ENCODE measurements at places on chromosomes 2 and 18.

DNA sequence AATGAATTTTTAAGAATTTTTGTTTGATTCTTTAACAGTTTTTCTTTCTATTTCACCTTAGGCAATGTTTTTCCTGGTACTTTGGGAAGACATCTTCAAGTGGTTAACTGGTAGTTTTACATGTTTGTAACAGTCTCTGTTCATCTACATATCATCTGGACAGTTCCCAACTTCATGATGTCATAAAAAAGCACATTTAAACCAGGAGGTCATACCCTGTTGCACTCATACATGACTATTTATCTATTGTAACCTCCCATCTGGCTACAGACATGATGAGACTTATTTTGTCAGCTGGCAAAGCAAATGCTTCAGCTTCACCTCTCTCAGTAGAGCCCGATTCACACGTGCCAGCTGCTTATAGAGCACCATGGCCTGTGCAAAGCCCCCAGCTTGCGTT is 99.8 kb upstream of the YPEL5 start:
- DNase-seq = no peak

- DNase-seq = no peak
These were observed 69.5 kb downstream of the GPD2 start for GRCh38 chr2:156505696-156506095.

DNA sequence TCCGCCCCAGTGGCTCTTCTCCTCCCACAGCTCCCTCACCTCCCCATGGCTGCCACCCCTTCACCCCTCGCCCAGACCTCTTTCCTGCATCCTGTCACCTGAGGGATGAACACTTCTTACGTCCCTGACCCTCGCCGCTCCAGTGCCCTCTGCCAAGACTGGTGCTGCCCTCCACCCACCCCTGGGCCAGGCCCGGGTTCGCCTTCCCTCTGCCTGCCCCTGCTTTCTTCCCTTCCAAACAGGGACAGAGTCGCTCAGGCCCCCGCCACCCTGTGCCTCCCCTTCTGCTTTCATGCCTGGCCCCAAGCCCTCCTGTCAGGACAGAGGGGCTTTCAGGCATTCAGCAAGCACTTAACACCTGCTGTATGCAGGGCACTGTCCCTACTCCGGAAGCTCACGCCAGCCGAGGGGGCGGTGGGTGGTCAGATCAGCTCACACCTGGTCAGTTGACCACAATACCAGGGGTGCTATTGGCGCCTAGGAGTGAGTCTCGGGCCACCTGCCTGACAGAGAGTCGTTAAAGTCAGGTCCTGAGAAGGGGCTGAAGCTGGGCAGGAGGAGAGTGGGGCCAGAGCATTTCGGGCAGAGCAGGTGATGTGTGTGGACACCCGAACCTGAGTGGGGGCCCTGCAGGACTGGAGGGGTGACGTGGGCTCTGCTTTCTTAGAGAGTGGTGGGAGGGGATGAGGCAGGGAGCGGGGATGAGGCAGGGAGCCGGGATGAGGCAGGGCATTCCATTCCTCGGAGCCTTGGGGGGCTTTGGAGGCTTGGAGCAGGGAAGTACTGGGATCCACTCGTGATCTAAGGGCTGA is 26.0 kb upstream of the HPCAL1 start:
- DNase-seq = no peak

DNA sequence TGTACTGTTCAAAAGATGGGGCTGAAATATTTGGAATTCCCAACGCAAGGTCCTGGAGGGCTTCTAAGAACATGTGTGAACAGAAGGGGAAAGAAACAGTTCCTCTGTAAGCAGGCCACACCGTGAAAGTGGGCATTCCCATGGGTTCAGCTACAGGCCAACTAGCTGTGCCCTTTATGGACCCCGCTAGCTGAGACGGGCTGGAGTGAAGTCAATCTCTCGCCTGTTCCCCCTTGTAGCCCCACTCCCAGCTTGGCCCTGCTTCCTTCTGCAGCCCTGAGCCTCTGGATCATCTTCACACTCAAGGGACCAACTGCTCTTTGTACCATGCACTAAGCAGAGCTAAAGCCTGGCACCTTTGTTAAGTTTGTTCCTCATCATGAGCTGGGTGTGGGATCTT is 55.4 kb downstream of the POLR1A start:
- DNase-seq = no peak

DNA sequence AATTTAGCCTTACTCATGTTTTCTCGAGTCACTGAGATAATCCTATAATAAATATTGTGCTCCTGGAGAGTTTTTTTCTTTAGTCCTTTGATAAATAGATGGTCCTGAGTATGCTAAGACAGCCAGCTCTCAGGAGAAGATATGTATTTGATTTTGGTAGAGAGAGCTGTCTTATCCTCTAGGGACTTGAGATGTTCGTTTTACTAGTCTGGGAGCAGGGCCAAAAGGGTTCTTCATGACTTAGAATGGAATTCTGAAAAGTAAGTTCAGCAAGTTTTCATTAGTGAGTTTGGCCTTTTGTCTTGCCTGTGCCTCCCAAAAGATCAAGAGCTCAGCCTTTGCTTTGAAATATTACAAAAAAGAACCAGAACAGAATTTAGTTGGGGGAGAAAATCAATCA is 246.7 kb downstream of the BABAM2 start:
- DNase-seq = no peak

DNA sequence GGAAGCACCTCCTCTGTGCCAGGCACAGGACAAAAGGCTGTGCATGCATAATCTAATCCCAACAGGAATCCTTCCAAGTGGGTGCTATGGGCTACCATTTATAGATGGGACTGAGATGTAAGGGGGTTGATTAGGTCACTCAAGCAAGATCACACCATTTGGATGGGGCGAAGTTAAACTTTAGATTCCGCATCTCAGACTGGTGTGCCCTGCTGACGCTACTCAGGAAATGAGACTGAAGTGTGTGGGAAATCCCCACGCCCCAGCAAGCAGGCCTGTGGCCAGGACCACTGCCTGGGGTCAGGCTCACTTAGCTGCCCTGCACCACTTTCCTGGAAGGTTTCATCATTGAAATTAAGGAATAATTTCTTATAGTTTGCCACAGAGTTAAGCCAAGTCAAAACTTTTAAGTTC is 70.5 kb upstream of the PPP1CB start:
- peak; percentile 77 for DNase-seq

- no peak for DNase-seq
These were observed 85.9 kb upstream of the PMAIP1 start for GRCh38 chr18:59813942-59814341.

- DNase-seq = no peak
These were observed 41.4 kb upstream of the LAPTM4A start for GRCh38 chr2:20092901-20093235.

DNA sequence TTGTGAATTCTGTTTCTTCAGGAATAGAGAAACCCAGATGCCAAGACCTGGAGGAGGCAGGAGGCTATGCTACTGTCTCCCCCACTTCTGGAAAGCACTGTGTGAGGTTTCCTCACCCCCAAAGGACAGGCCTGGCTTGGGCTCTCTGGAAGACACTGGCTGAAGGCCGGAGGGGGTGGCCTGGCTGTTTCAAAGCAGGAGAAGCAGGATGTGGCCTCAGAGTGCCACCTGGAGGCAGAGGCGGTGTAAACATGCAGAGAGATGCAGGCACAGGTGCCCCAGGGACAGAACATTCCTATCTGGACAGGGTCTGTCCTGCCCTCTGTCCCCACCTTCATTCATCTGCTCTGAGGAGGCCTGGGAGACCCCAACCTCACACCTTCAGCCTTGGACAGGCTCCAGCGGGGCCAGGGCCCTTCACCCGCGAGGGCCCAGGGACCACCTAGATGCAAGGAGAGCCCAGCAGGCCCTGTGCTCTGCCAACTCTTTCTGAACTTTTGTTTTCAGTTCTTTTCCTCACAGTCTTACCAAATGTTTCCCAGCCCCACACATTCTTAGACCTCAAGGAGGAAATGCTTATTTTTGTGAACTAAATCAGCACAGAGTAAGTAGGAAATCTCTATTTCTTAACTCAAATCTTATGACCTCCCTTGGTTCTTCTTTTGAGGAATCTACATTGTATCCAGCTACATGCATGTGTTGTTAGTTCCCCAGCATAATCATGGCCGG is 79.2 kb downstream of the LONRF2 start:
- DNase-seq = peak; percentile 52

DNA sequence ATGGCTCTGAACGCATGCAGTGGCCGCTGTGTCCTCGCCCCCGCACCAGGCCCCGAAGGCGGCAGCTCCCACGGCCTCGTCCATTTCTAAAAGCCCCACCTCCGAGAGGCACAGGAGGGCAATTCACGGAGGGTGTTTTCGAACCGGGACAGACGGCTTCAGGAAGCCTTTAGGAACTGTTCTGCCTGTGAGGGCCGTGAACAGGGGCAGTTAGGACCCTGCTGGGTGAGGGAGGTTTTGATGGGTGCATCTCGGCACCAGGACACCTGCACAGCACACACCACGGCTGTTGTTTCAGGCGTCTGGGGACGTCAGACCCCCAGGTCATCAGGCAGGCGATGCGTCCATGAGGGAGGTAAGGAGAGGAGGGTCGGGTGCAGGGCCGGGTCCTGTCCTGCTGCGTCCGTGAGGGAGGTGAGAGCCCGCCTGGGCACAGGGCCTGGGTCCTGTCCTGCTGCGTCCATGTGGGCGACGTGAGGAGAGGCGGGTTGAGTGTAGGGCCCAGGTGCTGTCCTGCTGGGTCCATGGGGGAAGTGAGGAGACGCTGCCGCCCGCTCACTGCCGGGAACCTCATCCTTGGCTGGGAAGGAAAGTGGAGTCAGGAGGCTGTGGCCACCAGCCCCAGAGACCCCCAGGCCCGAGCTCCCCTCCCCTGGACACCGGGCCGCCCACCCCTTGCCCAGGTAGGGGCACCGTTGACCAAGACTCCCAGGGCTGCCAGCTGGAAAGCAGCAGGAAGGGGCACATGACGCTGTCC is 25.5 kb upstream of the KCNG2 start:
- no peak for DNase-seq

- DNase-seq = peak; percentile 52
These were observed 14.6 kb upstream of the NFATC1 start for GRCh38 chr18:79380816-79381806.

GRCh38 chr2:42601076-42601475 is 32.6 kb downstream of the MTA3 start:
- DNase-seq = no peak

GRCh38 chr18:58635891-58636290 is 7.0 kb upstream of the ALPK2 start:
- DNase-seq = no peak

- DNase-seq = no peak
These were observed 27.4 kb downstream of the SLC66A2 start for GRCh38 chr18:79923896-79924585.

DNA sequence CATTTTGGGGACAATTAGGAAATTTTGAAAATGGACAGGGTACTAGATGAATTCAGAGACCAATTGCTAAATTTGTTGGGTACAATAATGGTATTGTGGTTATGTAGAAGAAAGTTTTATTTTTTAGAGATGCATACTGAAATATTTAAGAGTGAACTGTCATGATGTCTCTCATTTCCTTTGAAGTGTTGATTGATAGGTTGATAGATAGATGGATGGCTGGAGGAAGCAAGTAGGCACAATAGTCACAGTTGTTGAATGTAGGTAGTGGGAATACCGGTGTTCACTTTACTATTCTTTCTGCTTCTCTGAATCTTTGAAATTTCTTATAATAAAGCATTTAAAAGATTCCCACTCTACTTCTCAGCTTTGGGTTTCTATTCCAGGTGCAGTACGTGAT is 151.7 kb upstream of the FOSL2 start:
- DNase-seq = no peak

- DNase-seq = no peak
These were observed 152.2 kb downstream of the SMAD7 start for GRCh38 chr18:48798334-48799245.

GRCh38 chr2:200317975-200318374 is 11.5 kb downstream of the SPATS2L start:
- DNase-seq = no peak

DNA sequence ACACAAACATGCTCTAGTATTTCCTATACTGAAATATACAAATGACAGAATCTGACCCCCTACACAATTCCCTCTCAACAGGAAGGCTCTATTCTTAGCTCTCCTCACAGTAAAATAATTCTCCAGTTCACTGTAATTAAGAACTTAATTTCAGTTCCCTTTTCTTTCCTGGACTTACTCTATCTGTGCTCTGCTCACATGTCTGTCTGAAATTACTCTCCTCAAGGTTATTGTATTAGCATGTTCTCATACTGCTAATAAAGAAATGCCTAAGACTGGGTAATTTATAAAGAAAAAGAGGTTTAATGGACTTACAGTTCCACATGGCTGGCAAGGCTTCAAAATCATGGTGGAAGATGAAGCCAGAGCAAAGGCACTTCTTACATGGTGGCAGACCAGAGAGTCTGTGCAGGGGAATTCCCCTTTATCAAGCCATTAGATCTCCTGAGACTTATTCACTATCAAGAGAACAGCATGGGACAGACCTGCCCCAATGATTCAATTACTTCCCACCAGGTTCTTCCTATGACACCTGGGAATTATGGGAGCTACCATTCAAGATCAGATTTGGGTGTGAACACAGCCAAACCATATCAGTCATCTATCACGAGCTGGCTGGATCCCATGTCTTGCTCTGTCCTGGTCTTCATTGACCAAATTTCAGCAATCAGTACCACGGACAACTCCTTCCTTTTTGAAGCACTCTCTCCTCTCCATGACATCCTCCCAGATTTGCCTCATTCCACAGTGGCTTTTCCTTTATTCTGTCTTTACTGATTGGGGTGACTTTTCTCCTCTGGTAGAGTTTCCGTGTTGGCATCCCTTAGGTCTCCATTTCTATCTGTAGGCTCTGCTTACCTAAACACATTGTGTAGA is 110.9 kb downstream of the GALR1 start:
- no peak for DNase-seq

DNA sequence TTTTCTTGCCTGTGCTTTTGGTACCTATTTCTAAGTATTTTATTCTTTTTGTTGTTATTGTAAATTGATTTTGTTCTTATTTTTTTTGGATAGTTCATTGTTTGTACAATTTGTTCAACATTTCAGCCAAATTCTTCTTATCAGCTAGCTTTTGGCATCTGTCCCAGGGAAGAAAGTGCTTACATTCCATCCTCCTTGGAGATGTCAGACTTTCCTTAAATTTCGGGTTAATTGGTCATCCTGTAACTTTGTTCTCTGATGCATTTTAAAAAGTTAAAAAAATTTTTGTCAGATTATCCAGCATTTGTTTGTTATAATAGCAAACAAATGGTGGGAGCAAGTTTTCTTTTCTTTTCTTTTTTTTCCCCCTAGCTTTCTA is 60.3 kb downstream of the PTH2R start:
- no peak for DNase-seq

DNA sequence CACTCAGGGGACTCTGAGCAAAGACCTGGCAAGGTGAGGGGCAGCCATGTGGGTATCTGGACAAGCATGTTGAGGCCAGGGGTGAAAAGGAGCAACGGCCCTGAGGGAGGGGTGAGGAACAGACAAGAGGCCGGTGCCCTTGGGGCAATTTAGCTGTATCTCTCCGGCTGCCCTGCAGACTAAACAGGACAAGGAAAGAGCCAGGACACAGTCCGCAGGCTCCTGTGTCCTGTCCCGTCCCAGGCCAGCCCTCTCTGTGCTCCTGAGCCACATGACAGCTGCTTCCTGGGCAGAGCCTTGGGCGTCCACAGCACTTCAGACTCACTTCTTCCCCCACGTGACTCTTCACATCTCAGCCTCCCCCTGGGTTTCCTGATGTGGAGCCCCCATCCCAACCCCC is 206.1 kb downstream of the KLHL29 start:
- no peak for DNase-seq

- no peak for DNase-seq
These were observed 112.3 kb downstream of the AGAP1 start for GRCh38 chr2:235606004-235606715.

- DNase-seq = no peak
These were observed 570.6 kb upstream of the GCFC2 start for GRCh38 chr2:76281156-76281841.
